ENCODE measurements at places on chromosomes 3 and 15.

DNA sequence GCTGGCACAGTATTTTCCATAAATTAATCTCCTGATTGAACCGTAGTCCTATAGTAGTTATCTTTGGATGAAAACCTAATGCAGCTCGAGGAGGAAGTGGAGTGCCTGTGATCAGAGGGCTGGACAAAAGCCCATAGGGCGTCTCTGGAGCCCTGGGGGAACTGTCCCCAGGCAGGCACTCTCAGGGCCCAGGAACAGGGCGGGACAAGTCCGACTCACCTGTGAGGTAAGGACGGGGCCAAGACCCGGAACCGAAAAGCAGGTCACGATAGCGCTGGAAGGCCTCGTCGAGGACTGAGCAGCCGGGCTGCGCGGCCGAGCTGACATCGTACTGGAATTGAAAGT is 341 bp downstream of the HEXA start:
- DNase-seq, result no peak

DNA sequence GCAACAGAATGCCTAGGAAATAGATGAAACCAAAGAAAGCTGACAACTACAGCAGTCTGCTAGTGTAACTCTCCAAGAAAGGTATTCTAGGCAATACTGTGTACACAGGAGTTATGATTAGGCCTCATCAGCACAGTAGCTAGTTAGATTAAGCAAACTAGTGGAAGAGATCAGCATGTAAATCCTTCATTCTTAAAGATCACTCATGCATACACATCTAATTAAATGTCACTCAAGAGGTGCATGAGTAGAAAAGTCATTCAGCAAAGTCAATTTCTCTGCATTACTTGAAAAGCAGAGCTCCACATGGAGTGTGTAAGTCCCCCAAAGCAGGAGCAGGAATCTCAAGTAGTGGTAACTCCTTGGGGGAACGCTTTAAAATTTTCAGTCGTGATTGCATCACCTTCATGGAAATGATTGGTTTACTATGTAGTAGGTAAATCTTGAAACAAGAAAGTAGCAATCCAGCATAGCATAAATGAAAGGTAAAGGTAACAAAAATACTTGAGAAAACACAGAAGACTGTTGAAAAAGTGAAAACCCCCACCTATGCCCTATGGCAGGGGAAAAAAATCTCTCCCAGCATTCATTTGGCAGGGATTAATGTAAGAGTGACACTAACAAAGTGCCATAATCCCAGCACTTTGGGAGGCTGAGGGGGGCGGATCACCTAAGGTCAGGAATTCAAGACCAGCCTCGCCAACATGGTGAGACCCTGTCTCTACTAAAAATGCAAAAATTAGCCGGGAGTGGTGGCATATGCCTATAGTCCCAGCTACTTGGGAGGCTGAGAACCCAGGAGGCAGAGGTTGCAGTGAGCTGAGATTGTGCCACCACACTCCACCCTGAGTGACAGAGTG is 29.4 kb upstream of the PPIB start:
- no peak for DNase-seq

- DNase-seq, result peak; percentile 73
These were observed 18.0 kb upstream of the RYR3 start for GRCh38 chr15:33292717-33293307.

DNA sequence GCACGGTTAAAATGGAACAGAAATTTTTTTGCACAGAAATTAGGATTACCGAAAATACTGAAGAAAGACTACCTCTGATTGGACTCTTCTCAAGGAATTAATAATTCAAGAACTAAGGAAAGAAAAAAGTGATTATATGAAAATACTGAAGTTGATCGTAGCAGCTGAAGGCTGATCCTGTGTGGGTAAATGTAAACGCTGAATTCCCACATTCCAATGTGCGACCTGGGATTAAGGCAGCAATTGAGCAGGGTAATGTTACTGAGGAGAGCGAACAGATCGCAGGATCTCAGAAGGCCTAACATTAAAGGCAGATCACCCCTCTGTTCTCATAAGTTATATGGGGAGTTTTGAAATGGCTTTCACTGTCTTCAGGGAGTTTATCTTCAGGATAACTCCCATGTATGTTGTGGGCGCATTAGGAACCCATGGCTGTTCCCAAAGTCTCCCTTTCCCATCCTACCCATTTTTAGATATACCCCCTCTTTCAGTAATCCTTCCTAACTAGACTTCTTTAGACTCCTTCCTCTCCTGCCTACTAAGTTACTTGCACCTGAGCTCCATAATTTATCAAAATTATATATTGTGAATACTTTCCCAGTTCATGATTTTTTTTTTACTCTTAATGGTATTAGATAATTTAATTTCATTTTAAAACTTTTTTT is 1.0 kb upstream of the UBL7 start:
- DNase-seq, result no peak

- no peak for DNase-seq
These were observed at the start of gene TRAT1 for GRCh38 chr3:108822123-108822897. Gene TRAT1, plus strand, starts transcription at chr3:108822786. Its CDS starts 142 bp downstream, at chr3:108822928.

DNA sequence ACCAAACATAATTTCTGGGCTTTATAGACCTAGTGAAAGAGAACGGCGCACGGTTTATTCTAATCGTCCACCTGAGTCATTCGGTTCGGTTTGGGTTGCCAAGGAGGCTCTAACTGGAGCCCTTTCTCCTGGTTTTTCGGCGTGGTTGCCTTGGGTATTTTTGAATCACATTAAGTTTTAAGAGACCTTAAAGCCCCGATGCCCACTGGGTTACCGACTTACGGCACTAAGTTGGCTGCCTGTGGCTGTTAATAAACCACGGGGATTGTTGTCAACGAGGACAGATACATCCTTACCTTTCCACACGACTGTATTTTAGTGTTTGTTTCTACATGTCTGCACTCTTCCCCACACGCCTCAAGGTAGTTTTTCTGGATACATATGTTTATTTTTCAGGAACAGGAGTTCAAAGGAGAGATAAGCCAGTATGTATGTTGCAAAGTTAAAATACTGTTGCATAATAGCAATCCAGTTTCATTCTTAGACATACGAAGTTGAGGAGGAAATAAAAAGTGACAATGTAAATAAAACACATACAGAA is 1.2 kb upstream of the ANP32A start:
- DNase-seq, result no peak

DNA sequence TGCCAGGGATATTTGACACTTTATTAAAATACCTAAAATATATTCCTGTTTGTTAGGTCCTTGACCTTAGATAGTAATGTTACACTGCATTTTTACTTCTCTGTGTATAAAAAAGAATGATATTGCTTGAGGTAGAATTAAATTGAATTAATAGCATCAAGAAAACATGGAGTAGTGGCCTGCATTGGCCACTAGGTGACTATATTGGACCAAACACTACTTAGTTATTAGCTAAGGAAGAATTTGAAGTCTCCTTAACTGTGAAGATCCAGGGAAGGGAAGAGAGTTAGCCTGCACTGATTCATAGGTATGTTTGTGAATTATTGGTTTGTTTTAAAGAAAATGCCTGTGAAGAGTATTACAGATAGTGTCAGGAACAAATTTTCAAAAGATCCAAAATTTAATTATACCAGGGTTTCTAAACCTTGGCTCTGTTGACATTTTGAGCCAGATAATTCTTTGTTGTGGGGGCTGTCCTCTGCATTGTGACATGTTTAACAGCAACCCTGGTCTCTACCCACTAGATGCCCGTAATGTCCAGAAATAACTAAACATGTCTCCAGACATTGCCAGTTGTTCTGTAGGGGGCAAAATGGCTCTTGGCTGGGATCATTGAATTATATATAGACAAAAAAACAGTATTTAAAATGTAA is 103.6 kb upstream of the THSD4 start:
- peak; percentile 5 for DNase-seq

DNA sequence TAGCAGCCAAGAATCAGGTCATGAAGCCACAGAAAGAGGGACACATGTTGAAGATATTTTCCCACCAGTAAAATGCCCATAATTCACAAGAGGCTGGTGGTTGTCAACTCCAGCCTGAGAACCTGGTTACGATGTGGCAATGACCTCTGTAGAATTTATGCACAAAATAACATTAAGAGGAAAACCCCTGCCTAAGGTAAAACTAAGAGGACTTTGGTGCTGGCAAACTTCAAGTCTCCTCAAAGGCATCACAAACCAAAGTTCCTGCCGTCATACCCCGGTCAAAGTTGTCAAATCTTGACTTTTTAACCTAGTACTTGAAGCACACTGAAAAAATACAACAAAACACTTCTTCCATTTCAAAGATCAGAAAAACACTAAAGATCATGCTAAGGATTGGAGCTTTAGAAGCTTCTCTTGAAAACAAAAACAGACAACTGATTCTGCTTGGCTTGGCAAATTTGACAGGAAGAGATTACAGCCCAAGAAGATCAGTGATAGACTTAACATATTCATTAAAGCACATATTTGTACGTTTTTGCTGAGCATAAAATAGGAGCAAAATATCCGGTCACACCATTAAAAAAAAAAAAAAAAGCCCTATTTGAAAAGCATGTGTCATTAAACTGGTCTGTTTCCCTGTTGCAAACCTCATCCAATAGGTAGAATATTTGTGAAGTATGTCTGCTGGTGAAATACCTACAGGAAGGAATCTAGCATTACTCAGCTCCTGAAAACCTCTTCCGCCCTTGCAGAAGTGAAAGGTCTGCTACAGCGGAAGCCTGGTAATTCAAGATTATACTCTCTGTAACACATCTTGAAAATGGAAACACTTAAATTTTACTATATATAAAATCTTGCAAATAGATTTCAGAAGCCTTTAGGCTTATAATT is 22.8 kb downstream of the EIF4E3 start:
- DNase-seq, result no peak

DNA sequence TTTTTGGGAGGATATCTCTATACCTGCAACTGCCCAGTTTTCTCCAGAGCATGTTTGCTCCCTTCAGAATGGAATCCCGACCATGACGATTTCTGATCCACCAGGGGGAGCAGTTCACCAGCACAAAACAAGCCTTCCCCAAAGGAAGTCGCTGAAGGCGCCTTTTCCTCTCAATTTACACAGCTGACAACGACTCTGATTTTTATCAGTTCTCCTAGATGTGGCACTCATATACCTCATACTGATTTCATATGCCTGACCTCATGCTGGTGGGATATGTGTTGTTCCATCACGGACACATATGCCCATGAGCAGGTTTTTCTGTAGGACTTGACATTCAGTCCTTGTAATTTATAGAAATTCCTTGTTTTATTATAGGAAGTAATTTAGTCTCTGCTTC is 1028.2 kb downstream of the MCTP2 start:
- DNase-seq, result peak; percentile 78

DNA sequence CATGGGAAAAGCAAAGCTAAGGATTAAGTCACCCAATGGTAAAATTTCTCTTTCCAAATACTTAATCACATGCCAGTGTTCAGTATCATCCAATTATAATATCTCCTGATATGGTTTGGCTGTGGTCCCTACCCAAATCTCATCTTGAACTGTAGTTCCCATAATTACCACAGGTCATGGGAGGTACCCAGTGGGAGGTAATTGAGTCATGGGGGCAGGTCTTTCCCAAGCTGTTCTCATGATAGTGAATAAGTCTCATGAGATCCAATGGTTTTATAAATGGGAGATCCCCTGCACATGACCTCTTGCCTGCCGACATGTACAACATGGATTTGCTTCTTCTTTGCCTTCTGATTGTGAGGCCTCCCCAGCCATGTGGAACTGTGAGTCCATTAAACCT is 26.1 kb upstream of the NMB start:
- DNase-seq, result no peak

DNA sequence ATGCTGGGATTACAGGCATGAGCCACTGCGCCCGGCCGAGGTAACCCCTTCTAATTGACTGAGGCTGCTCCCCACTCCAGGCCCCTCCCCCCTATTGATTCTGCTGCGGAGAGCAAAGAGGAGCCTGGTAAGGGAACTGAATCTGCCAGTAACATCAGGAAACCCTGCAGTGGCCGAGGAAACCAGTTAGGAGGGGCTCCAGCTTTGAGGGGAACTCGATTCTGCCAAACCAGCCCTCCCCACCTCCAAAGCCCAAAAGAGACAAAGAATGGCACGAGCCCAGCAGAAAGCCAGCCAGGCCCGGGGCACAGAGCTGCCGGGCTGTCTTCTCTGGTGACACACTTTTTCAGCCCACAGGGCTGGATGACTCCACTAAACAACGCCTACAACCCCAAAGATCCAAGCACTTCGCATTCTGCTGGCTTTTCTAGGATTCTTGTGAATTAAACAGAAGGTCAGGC is 15.0 kb upstream of the ACAD9 start:
- DNase-seq, result no peak

- DNase-seq, result no peak
These were observed 45.2 kb downstream of the GRIP2 start for GRCh38 chr3:14494973-14495300.

DNA sequence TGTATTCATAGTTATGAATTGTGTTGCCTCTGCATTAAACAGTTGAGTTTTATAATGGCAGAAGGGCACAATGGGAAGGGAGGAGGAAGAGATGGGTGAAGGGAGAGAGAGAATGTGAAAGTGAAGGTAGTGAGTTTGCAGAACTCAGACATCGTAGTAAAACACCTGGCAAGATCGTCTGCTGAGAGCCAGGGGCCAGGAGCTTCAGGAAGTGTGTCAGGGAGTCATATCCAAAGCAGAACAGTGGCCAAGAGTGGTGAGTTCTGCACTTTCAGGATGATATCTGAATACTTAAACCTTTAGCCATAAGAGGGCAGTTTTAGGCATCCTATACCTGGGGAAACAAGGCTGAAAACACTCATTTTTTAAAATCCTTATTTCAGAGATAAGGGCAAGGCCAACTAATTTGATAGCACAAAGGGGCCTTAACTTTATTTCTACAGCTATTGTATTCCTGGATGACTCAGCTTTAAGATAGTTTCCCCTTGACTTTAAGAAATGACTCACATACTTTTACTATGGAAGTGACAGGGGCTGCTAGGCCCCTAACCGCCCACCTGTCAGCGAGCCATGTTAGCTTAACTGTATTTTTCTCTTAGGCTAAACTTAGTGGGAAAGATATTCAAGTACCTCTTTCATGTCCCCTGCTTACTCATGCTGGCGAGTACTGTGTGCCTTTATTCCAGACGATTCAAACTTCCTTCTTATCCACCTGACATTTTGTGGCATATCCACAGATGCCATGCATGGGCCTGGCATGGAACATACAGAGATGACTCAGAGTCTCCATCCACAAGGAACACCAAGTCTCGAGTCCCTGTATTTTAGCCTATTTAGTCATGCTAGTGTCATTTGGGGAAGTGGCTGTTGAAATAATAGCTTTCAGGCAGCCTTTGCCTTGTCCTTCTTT is 53.9 kb downstream of the RLBP1 start:
- no peak for DNase-seq

DNA sequence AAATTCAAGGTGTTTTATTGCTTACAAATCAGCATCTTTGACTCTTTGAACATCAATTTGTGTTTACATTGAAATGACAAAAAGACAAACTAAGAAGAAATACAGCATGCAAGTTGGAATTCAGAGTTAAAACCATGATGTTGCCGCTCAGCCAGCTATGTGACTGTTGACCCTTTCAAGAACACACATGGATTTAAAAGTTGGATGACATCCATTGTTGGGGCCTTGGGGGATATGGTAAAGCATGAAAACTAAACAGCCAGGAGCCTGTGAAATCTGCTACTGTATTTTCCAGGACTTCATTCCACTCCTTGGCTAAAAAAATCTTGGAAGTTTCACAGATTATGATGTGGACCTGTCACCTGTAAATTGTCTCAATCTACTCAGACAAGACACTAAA is 4.6 kb downstream of the P2RY1 start:
- DNase-seq, result no peak

- no peak for DNase-seq
These were observed 128.3 kb downstream of the OCA2 start for GRCh38 chr15:27970661-27971392.

GRCh38 chr3:112734171-112734570 is 93.2 kb upstream of the CCDC80 start:
- DNase-seq, result no peak
